Stimulated activated CD8-positive, alpha-beta memory T cell treated with anti-CD3 and anti-CD28 coated beads, Interleukin-7, amount 100 ng/mL, for 48 hours (primary cell): ENCODE measurements at places on chromosomes 7 and 10.

GRCh38 chr10:129953119-129954051 lies 10.7 kb downstream of the EBF3 start:
- DNase-seq = no peak

DNA sequence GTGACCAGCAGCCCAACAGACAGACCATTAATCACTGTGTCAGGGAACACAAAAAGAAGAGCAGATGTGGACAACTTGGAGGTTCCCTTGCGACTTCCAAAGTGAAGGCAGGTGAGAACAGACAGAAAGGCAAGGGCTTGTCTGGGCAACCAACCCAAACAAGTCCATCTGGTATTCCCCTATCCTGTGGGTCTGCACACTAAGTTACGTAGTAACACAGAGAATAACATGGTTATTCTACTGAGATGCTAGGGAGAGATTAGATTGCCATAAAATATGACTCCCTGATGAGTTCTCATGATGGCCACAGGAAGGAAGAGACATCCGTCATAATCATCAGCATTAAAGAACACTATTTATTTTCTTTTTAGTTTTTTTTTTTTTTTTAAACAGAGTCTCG lies 252.2 kb downstream of the CALN1 start:
- DNase-seq = no peak

- no peak for DNase-seq
Measured at GRCh38 chr7:30557245-30557644, 37.4 kb upstream of the GARS1 start.

GRCh38 chr10:67861750-67862432 lies 22.6 kb upstream of the SIRT1 start:
- DNase-seq = no peak

GRCh38 chr10:122465401-122466040 lies 4.2 kb downstream of the HTRA1 start:
- DNase-seq = no peak

DNA sequence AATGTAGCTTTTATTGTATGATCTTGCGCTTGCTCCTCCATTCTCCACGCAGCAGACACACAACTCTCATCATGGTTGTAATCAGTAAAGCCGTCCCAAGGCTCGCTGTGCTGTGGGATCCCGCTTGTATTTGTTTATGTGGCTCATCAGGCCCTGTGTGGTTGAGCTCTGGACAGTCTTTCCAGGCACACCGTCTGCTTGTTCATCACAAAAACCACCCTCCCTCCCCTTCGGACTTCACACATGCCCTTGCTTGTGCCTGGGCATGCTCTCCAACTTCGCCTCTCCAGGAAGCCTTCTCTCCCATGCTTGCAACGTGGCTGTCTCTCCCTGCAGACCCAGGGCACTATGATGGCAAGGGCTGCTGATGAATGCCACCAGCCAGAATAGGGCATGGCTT lies 62.4 kb downstream of the HK1 start:
- no peak for DNase-seq

- no peak for DNase-seq
Measured at GRCh38 chr7:9945131-9945530, 1028.5 kb upstream of the PHF14 start.
